GM23338 (cell line): ENCODE measurements at places on chromosomes 7 and 10. TPM values are rescaled to one million over a fixed set of nuclear protein-coding genes. Genes with fewer than 3 reads are reported as not detected.
A peak's percentile ranks its signal among the peaks of the same experiment; 100 is the strongest.

DNA sequence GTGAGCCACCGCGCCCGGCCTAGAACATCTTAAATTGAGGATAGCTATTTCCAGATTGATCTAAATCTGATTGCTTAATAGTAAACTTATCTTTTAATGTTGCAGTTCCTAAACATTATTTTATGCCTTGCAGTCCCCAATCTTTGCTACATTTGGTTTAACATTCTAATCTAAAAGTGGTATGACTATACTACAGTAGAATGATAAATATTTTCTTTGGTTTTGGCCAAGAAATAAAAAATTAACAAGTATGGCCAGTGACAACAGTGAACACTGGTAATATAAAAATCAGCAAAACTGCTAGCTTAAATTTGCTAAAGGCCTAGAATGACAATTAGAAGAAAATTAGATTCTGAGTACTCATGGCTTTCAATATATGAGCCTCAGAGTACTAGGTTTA lies 73.5 kb downstream of the CDK6 start:
- DNase-seq, result no peak

- DNase-seq, result no peak
Observed at GRCh38 chr10:43130770-43131171, 7.5 kb upstream of the CSGALNACT2 start.

ZPBP gene
- total RNA-seq, result not detected in 2 replicates

DNA sequence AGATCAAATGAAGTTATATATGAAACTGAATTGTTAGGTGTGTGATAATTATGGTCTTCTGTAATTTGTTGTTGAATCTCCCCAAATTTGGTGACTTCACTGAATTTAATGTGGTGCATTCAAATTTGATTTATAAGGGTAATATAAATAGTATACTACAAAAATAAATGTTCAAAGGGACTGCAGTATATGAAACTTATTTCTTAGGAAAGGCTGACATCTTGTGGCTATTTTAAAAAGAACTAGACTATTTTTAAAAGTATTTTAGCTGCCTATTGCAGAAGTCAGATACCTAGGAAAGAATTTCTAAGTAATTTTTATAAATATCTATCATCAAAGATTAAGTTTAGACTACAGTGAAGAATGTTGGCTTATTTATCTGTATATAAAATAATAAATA lies 36.6 kb downstream of the ATRNL1 start:
- peak; percentile 57 for DNase-seq

RNF32 gene
- 0.56 TPM in 1 of 2 replicates, not detected in the other for total RNA-seq

GRCh38 chr7:98134420-98135228 lies 28.0 kb downstream of the LMTK2 start:
- peak; percentile 38 for DNase-seq

DNA sequence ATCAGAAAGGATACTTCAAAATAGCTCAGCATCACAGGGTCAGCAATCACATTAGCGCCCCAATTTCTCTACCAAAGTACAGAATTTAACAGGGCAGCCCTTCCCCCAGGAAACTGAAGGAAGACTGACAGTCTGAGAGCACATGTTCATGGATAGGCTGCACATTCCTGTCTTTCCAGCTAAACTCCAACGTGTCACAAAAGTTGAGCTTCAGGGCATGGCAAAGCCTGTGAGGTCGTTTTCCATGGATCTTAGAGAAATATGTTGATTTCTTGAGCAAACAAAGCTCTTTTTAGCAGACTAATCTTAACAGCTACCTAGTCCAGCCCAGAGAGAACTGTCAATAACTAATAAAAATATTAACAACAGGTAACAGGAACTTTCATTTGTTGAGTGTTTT lies 207.9 kb downstream of the GRM3 start:
- peak; percentile 16 for DNase-seq

AOC1 gene
- 0.47 TPM in 1 of 2 replicates, not detected in the other for total RNA-seq
